Activated naive CD4-positive, alpha-beta T cell treated with anti-CD3 and anti-CD28 coated beads for 36 hours (primary cell): ENCODE measurements at places on chromosomes 4 and X. TPM values are rescaled to one million over a fixed set of nuclear protein-coding genes. Genes with fewer than 3 reads are reported as not detected.

DNA sequence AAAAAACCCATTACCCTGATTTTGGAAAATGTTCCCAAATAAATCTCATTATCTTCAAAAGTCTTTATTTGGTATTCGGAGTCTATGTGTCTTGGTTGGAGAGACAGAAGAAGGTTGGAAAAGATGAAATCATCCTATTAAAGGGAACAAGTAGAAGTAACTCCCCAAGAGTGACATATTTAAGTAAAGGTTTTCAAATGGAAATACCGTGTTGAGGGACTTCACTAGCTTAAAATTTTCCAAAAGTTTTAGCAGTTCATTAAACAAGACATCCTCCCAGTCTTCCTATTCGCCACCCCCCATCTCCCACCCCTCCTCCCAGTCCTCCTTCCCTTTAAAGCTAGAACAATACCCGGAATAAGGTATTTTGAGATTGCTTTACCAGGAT is 62.7 kb upstream of the CCDC160 start:
- no peak for DNase-seq

GRCh38 chrX:10130354-10130753 is 26.4 kb upstream of the CLCN4 start:
- DNase-seq, result no peak

DNA sequence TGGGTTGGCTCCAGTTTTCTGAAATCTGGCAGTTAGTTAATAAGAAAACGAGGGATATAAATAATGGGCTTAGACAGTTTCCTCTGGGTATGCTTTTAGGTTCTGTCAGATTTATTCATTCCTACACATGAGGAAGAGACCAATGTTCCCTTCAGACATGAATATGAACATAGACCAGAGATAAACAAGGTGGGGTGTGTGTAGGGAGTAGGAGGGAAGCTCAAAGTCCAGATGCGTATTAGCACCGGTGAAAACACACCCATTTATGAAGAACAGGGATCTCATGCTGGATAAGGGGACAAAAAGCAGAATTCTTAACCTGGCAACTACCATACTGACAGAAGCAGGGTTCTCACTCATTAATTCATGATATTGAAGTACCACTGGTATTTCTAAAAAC is 223.0 kb downstream of the SOWAHB start:
- no peak for DNase-seq

DNA sequence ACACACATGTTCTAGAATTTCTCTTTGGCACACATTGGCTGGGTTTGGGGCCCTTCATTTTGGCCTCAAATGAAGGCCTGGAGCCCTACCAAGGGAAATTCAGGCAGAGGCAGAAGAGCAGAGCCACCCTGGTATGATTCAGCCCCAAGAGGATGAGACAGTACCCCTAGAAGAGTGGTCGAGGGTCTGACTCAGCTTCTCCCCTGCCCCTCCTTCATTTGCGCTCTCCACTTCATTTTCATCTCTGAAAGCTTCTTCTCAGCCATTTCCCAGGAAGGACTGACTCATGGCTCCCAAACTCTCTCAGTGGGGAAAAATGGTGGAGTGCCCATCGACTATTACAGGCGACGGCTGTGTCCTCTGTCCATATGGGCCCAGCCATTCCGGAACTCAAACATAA is 43.5 kb downstream of the MAMLD1 start:
- DNase-seq, result no peak

DNA sequence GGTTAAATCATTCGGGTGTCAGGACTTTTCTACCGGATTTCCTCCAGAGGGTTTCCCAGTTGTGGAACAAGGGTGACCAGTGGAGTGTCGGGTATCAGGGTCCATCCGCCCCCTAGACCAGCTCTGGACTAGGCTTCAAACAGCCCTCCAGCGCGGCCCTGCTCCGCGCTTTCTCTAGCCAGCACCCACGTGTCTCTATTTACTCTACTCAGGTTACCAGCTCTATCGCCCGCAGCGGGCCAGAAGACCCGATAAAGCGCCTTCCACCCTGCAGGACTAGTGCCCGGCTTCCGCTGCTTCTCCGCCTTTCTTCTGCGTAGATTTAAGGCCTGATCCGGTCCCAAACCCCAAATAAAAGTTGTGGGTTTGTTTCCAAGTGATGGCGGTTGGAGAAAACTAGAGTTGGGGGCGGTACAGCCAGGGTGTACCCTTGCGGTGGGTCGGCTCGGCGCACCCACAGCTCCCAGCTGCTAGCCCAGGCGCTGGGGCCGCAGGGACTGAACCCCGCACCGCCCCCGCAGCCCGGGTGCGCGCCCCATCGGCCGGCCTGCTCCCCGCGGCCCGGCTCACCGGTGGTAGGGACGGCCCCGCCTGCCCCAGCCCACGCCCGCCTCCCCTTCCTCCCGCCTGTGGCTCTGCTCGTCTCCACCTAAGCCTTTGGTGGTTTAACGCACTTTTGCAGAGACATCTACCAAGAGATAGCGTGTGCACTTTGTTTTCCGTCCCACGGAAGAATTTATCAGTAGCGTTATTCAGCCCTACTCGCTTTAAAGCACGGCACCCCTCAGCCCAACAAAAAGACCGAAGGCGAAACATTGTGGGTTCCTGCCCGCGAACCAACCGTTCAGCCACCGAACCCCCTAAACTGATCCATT is 2.1 kb downstream of the LEF1 start:
- peak; percentile 75 for DNase-seq

DNA sequence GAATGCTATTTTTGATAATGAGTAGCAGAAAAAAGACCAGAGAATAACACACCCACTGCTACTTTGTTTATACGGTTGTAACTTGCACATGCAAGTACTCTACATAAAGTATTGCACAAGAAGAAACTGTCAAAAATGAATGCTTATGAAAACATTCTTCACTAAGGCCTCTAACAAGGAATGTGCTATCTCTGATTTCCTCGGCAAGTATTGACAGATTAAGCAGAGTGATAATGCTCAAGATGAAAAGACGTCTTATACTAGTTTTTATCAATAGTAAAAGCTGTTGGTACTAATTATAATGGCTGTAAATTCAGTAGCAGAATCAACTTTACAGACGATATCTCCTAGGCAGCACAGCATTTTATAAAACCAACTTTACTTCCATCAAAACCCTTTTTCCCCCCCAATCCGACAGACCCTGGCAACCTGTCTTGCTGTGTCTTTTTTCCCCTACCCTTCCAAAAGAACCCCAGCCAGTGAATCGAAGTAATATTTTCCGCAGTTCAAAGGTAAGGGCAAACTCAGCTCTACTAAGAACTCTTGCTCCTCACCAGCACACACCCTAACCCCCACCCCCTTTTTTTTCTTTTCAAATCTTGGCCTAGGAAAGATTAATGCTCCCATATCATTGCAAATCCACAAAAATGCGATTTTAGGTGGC is 1.5 kb downstream of the FRYL start:
- DNase-seq, result no peak

DNA sequence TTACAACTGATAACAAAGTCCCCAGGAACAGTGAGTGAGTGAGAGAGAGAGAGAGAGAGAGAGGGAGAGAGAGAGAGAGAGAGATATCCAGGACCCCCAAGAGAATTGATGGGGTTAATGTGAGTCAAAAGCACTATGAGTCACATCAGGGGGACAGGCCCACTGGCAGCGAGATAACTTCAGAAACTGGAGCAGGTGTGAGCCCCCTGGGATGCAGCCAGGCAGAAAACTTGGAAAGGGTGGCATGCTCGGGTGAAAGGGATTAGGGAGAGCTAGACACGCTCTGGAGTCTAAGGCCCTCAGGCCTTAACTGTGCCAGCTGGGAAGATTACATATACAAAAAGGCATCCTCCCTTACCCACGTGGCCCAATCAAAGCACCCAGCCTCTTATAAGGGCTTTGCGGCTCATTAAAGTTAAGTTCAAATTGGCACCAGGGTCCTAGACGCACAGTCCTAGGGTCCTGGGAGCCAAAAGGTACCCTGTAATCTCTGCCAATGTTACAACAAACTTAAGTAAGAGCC is 841 bp downstream of the ACOT9 start:
- DNase-seq, result peak; percentile 16

GRCh38 chr4:116849620-116850019 is 235.8 kb downstream of the TRAM1L1 start:
- DNase-seq, result no peak

DNA sequence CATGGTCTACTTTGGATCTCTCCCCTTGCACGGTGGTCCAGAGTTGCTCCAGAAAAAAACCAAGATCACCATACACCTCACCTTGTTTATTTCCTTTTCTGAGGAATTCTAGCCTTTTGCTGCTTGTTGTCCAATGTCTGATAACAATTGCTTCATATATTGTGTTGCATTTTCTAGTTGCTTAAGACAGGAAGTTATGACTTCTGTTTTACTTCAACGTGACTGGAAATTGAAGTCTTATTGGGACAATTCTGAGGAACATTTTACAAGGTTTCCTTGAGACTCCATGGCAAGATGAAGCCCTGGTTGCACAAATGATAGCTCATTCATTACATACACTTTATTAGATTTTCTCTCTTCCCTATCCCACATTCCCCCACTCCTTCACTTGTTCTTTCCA is 5.2 kb downstream of the CXCL1 start:
- no peak for DNase-seq

DNA sequence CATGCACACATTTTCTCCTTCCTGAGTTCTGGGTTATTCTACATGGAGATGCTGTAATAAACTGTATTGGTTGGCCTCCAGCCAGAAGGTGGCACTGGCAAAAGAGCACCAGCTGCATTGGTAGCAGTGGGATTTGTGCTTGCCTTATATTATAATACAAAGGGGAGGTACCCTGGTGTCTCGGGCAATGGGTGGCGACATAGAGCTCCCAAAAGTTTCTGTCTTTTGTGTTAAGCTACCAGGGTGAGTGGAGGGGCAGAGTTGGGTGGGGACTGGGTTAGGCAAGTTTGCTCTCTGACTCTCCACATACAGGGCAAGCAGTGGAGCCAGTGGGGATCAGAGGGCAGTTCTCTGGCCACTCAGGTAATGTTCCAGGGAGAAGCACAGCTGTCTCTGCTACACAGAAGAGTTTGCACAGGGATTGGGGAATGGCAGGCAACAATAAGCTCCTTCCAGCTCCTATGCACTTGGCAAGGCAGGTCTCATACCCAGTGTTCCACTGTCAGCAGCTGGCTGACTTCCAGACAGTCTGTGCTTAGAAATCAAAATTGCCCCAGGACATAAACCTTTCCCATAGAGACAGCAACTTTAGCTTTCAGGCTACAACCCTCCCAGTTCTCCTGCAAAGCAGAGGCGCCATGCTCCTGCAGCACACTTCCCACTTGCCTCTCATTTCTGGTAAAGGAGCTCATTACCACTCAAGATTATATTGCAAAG is 463.9 kb upstream of the PCDH7 start:
- DNase-seq, result no peak

GRCh38 chrX:123337886-123338639 is 154.0 kb downstream of the GRIA3 start:
- DNase-seq, result no peak

- DNase-seq, result no peak
Observed at GRCh38 chrX:95382799-95383198, 1301.8 kb upstream of the DIAPH2 start.

- no peak for DNase-seq
Observed at GRCh38 chrX:17375637-17376430, 834 bp downstream of the NHS start.

- peak; percentile 70 for DNase-seq
Observed at GRCh38 chr4:1309261-1310010, 19.7 kb downstream of the MAEA start.

CNGA1 gene
- total RNA-seq, result 0.94 TPM

BEX5 gene
- total RNA-seq, result 6.6 TPM

FAM47E gene
- total RNA-seq, result not detected

DRD5 gene
- not detected for total RNA-seq

PARM1 gene
- not detected for total RNA-seq

MAGEA10 gene
- total RNA-seq, result not detected

XAGE1B gene
- total RNA-seq, result not detected

PIR gene
- 9.2 TPM for total RNA-seq

TEX13B gene
- not detected for total RNA-seq

COL25A1 gene
- total RNA-seq, result not detected
